ENCODE measurements at places on chromosomes 1 and 21. TPM values are rescaled to one million over a fixed set of nuclear protein-coding genes. Genes with fewer than 3 reads are reported as not detected.
A peak's percentile ranks its signal among the peaks of the same experiment; 100 is the strongest.

DNA sequence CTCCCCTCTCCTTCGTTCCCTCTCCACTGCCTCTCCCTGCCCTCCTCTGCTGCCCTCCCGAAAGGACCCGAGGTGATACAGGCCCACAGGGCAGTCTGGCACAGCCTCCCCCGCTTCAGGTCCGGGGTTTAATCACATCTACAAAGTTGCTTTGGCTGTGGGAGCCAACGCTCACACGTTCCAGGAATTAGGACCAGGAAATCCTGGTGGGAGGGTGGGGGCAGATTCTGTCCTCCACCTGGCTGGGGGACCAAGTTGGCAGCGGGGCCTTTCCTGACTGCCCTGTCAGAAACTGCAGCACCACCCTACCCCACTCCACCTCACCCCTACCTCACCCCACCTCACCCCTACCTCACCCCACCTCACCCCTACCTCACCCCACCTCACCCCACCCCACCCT lies 95.1 kb downstream of the WDR4 start:
- ATAC-seq, result peak; percentile 47

GRCh38 chr1:114745291-114745690 lies 12.5 kb downstream of the CSDE1 start:
- peak; percentile 85 for ATAC-seq

DNA sequence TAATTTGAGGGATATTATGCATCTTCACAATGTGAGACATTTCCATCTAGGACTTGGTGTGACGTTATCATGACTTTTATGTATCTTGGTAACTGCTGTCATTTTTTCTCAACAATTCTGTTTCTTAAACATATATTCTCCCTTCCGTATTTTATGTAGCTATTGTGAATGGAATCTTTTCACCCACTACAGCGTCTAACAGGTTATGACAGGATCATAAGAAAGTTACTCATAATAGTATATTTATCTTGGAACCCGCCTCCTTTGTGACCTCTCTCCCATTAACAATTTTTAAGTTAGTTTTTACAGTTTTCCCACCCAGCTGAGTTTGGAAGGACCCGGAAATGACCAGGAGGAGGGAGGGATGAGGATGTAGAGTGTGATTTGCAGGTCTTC lies 6.8 kb upstream of the DMRTA2 start:
- no peak for ATAC-seq

DNA sequence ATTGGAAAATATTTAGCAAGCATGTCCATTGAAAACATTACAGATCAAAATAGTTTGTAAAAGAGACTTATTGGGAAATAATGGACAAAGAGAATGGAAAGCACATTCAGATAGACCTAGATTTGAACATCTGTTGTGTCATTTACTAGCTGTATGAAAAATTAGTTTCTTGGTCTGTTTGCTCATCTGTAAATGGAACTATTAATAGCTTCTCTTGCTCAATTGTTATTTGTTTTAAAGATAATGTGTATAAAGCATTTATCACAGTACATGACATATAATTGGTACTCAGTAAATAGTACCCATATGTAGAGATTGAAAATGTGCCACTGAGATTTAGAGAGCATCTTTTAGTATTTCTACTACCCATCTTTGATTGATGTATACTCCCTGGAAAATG lies 25.9 kb downstream of the RPAP2 start:
- ATAC-seq, result no peak

DNA sequence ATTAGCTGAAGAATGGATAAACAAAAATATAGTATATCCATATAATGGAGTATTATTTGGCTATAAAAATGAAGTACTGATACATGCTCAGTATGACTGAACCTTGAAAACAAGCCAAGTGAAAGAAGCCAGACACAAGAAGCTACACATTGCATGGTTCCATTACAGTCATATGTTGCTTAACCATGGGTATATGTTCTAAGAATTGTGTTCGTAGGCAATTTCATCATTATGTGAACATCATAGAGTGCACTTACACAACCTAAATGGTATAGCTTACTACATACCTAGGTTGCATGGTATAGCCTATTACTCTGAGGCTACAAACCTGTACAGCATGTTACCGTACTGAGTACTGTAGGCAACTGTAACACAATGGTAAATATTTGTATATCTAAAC lies 28.6 kb upstream of the FCAMR start:
- no peak for ATAC-seq

DNA sequence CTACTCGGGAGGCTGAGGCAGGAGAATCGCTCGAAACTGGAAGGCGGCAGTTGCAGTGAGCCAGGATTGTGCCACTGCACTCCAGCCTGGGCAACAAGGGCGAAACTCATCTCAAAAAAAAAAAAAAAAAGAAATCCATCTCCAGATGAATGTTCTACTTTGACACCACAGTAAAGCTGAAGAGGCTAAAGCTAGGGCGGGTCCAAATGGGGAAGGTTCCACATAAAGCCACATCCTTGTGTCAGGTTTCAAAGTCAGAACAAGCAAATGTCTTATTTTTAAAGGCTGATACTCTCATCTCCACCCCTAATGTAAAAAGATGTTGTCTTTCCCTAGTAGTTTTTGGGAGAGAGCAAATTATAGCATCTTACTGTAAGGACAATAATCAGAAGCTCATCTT lies 4.4 kb upstream of the WARS2 start:
- ATAC-seq, result no peak

GRCh38 chr1:21896652-21897532 lies 40.2 kb downstream of the HSPG2 start:
- no peak for ATAC-seq

The GJB4 gene
- total RNA-seq, result not detected

The IL12RB2 gene
- total RNA-seq, result 63.3 TPM

The SLAMF1 gene
- total RNA-seq, result 186 TPM

The CRNN gene
- total RNA-seq, result not detected
